ENCODE measurements at places on chromosomes 6 and 20.
A peak's percentile ranks its signal among the peaks of the same experiment; 100 is the strongest.

GRCh38 chr6:29705389-29706231 is 17.6 kb upstream of the HLA-F start:
- DNase-seq = no peak

DNA sequence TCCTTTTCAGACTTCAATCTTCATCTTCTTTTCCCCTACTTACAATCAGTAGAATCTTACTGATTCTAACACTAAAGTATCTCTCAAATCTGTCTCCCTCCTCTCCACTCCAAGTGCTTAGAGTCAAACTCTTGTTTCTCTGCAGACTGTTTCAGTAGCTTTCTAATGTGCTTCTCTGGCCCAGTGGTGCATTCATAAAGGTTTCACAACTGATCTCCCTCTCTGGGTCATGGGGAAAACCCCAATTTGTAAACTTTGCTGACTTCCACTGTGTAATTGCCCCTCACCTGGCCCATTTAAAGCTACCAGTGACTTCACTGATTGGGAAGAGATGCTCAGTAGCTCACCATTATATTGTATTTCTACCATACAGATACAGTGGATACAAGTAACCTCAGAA is 183.6 kb downstream of the FAXC start:
- no peak for DNase-seq

DNA sequence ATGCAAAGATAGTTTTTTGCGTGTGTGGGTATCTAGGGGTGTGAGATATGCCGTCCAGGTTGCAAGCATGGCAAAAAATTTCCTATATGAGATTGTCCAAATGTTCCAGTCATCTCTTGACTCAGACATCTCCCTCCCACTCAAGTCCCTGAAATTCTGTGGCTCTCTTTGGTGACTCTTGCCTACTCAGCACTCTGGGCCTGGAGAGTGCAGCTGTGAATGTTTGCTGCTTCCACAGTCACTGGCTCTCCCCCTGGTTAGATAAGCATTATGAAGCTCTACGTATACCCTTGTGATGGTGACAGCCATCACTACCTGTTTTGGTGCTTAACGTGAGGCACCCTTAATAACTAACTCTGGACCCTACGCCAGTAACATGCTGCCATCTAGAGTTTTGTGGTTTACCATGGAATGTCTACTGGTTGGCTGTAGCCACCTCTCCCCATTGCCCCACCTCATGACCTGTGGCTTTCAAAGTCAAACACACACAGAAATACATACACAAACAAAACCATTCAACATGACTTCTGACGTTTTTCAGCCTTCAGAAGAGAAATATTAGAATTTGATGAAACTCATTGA is 621.9 kb upstream of the CITED2 start:
- no peak for DNase-seq

DNA sequence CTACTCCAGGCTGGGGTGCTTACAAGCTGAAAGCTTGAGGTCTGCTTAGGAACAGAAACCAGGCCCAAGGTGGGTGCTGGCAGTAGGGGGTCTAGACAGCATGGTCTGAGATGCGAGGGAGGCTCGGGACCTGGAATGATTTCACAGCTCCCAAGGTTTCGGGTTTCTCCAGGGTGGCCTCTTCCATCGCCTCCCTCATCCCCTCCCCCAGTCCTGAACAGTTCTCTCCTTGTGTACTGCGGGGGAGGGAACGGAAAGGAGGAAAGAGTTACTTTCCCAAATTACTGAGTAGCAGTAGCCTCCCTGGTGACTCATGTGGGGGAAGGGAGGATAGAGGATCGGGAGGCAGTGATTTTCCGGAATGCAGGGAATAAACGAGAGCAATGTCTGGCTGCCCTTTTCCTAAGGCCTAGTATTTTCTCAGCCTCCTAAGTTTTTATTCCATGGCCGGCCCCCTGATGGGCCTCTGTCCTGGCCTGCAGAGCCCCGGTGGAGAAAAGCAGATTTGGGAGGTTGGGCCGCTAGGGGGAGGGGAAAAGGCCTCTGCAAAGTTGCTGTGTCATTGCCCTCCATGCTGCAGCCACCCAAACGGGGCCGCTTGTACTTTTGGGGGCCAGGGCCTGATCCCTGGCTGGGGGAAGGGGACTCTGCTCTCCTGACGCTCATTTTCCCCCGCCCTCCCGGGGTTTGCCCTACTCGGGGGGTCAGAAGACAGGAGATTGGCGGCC is 1.5 kb downstream of the BRD2 start:
- no peak for DNase-seq

DNA sequence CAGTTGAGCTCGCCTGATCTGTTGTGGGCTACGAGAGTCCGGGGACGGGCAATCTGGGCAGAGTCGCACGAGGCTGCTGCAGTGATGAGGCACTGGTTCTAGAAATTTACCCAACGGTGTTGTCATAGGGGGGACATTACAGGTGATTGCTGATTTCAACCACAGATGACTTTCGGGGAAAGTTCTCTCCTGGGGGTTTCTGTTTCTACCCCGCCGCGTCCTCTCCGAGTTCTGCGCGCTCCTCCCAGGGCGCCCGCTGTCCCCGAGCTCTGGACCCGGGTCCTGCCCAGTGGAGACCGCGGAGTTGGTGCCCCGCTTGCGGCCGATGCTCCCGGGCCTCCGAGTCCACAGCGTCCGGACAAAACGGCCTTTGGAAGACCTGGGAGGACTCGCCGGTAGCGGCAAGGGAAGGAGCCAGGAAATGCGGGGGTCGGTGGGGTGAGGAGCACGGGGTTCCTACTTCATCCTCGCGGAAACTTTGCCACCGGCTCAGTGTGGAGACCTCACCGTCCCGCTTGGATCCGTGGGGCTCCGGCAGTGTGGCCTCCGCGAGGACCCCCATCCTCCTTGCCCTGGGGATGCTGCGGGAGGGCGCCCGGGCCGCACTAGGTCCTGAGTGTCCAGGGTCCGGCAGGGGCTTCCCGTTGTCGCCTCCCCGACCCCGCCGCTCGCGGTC is 12.3 kb upstream of the RAET1L start:
- DNase-seq = no peak

- peak; percentile 94 for DNase-seq
Measured at GRCh38 chr20:1946762-1947534, 46.9 kb downstream of the PDYN start.

All from iPS DF 19.7 (cell line).